ENCODE measurements at places on chromosomes 12 and 14.

GRCh38 chr12:30485230-30485890 is 210.3 kb downstream of the IPO8 start:
- DNase-seq = no peak

DNA sequence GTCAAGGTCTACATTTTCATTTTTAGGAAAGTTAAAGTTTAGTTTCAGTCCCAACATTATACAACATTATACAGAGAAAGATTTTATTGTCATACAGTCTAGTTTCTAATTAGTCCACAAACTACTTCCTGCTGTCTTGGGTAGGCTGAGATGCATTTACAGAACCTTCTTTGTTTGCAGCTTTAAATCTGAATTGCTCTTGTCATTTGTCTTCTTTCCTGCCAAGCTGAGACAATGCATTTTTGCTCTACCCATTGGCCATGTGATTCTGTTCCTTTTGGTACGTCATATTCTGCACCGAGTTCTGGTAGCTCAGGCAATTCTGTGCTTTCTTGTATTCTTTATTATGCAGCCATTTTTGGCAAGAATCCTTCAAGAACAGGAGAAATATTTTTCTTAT is 228.5 kb downstream of the ATP23 start:
- no peak for DNase-seq

GRCh38 chr12:41032386-41032785 is 155.7 kb upstream of the PDZRN4 start:
- DNase-seq = no peak

DNA sequence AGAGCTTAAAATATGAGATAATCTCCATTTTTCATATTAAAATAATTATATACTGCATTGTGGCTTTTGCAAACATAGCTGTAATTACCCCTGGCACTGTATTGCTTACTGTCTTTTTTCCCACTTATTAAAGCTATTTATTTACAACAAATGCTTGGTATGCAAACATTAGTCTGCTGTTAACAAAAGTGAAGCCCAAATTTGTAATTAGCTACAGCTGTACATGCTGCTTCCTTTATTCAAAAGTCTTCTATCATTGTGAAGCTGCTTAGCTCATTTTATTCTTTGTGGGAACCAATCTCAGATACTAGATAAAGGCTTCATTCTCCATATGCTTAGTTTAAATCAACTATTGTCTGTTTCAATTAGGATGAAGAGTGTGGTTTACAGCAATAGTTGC is 425.8 kb upstream of the FOXG1 start:
- no peak for DNase-seq

DNA sequence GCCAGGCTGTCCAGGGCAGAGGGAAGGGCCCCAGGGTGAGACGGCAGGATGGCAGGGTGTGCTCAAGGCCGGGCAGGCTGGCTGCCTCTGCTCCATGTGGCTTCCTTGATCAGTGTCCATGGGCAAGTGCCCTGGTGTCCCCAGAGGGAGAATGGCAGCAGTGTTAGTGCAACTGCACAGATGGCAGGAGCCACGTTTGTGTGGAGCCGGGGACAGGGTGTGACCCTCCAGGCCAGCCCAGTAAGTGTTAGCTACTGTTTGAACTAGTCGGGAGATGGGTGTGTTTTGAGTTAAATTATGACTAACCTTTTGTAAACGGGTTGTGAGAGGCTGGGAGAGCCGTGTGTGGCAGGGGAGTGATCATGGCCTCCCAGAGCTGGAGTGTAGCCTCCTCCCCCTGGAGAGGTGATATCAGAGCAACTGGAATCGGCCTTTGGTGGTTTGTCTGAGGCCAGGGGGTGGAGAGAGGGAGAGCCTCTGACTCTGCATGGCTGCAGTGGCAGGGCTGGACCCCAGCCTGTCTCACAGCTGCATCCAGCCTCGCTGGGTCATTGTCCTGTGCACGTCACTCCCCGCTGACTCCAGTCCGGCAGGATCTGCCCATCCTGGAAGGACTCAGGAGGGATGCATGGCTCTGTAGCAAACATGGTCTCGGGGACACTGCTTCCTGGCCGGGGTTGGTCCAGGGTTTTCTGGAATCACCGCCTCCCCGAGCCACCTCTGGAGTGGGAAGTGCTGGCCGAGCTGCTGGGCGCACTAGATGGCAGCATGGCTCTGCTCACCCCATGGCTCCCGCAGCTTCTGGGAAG is 27.8 kb downstream of the AACS start:
- DNase-seq = peak; percentile 3

DNA sequence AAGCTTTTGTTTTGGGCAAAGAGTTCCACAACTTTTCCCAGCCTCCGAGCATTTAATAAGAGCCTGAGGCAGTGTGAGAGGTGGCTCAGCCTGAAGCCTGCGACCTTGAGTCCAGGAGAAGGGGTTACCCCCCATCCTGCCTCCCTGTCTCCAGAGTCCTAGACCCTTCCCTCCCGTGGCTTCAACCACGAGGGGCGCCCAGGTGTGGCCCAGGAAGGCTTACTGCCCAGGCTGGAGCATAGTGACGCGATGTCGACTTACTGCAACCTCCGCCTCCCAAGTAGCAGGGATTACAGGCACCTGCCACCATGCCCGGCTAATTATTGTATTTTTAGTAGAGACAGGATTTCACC is 641 bp downstream of the LRRC43 start:
- DNase-seq = no peak

- DNase-seq = no peak
Measured at GRCh38 chr14:21077672-21078071, 7.6 kb downstream of the ARHGEF40 start.

DNA sequence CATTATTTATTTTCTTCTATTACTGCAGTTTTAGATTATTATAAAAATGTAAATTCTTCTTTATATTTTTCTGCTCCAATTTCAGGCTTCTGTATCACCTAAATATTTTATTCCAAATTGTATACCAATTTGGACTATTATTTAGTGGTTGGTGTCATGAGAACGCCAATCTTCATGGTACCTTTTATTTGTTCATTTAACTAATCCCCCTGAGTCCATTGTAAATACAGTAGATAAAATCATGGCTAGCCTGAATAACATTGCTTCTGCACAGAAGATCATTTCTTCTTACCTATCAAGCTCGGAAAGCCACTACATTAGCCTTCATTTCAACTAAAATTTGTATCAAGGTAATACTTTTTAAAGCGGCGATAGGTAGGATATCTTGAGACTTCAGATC is at the start of gene OR6C75:
Gene OR6C75 (plus strand): TSS at position 301 of the 400 bp plus-strand sequence. CDS start 2,136 bp downstream, outside the sequence.
- DNase-seq = no peak
